ENCODE measurements at places on chromosomes 3 and 15. TPM values are rescaled to one million over a fixed set of nuclear protein-coding genes. Genes with fewer than 3 reads are reported as not detected.

DNA sequence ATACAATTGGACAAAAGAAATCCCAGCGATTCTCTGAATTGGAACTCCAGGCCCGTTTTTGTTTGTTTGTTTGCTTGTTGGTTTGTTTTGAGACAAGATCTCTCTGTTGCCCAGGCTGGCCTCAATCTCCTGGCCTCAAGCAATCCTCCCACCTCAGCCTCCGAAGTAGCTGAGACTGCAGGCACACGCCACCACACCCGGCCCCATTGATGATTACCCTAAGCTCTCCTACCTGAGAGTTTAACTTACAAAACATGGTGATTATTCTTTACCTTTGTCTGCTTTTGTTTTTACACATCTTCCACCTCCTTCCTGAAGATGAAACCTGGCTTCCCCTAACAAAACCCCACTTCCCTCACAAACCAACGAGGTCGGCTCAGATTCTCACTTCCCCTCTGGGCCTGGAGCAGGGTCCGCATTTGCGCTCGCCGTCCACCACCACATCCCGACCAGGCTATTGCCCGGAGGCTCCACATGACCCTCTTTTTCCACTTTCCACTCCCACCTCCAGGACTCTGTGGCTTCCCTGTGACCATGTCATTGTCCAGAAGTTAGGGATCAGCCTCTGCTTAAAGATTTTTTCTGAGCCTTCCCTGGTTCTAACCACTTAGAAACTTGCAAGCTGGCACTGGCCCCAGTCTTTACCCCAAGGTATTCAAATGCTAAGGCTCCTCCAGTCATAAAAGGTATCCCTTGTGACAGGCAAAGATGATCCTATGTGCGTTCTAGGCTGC is 14.8 kb downstream of the KLHL6 start:
- H3K4me1 ChIP-seq, result peaks cover 19% of the 10 kb centered on the region
- no peaks in the 10 kb centered on the region for H3K36me3 ChIP-seq
- H3K4me3 ChIP-seq, result no peak overlapping the region
- peaks cover 16% of the 10 kb centered on the region for H3K27me3 ChIP-seq

GRCh38 chr15:42891569-42891968 is 29.0 kb downstream of the TTBK2 start:
- peak overlapping the region; percentile 35 for H3K4me3 ChIP-seq
- no peak for DNase-seq
- peaks cover 1% of the 10 kb centered on the region for H3K27me3 ChIP-seq
- H3K4me1 ChIP-seq, result peaks cover 11% of the 10 kb centered on the region
- H3K27ac ChIP-seq, result peak overlapping the region; percentile 76

GRCh38 chr3:10602769-10603768 is 97.7 kb upstream of the ATP2B2 start:
- no peaks in the 10 kb centered on the region for H3K36me3 ChIP-seq
- H3K27me3 ChIP-seq, result peaks cover 23% of the 10 kb centered on the region
- no peaks in the 10 kb centered on the region for H3K4me1 ChIP-seq
- H3K4me3 ChIP-seq, result no peak overlapping the region

- no peak overlapping the region for H3K4me3 ChIP-seq
- H3K36me3 ChIP-seq, result peaks cover 24% of the 10 kb centered on the region
- H3K27me3 ChIP-seq, result no peaks in the 10 kb centered on the region
These were observed 3.3 kb downstream of the MRPS11 start for GRCh38 chr15:88470625-88471372.

GRCh38 chr15:40439960-40440742 is 602 bp upstream of the BAHD1 start:
- peak overlapping the region; percentile 91 for H3K4me3 ChIP-seq
- H3K36me3 ChIP-seq, result no peaks in the 10 kb centered on the region
- peaks cover 39% of the 10 kb centered on the region for H3K4me1 ChIP-seq
- peak overlapping the region; percentile 75 for H3K27ac ChIP-seq
- peaks cover 39% of the 10 kb centered on the region for H3K27me3 ChIP-seq

- H3K27me3 ChIP-seq, result no peaks in the 10 kb centered on the region
- H3K27ac ChIP-seq, result no peak overlapping the region
- DNase-seq, result no peak
- H3K4me3 ChIP-seq, result no peak overlapping the region
- H3K4me1 ChIP-seq, result no peaks in the 10 kb centered on the region
These were observed 149.9 kb downstream of the ARPP21 start for GRCh38 chr3:35789042-35789831.

Gene TTC21A
- total RNA-seq, result 2.6 TPM

DNA sequence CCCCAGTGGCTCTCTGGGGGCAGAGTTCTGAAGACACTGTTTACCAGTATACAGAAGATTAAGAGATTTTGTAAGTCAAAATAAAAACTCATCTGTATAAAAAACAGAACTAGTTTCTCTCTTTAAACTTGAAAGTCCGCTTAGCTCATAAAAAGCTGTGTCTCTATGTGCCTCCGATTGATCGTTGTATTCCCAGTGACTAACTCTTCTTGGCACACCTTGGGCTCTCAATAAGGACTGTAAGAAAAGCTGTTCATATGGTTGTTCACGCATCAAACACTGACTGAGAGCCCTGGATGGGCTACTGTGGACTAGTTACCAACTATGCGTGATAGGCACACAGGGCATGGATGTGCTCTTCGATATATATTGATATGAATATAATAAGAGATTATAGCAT is 107.9 kb downstream of the P3H2 start:
- peaks cover 5% of the 10 kb centered on the region for H3K36me3 ChIP-seq
- peak overlapping the region; percentile 62 for H3K4me3 ChIP-seq
- peaks cover 64% of the 10 kb centered on the region for H3K4me1 ChIP-seq

Gene OR5K2
- total RNA-seq, result not detected

Gene UROC1
- not detected for total RNA-seq

Gene LMLN
- total RNA-seq, result 5.6 TPM

GRCh38 chr3:166688665-166689064 is 691.4 kb downstream of the ZBBX start:
- no peaks in the 10 kb centered on the region for H3K36me3 ChIP-seq
- H3K4me3 ChIP-seq, result no peak overlapping the region
- no peak overlapping the region for H3K27ac ChIP-seq
- no peaks in the 10 kb centered on the region for H3K4me1 ChIP-seq
- no peaks in the 10 kb centered on the region for H3K27me3 ChIP-seq

DNA sequence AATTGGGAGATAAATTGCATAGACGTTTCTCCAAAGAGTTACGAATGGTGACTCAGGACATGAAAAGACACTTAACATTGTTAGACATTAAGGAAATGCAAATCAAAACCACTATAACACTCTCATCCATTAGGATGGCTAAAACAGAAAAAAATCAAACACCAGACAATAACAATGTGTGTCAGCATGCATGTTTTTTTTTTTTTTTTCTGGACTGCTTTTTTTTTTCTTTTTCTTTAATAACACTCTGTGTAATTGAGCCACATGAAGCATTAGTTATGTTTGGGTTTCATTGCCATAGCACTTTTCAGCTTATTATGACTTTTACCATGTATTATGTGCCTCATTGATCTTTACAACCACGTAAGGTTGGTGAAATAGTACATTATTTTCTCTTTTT is 95.0 kb downstream of the NFKBIZ start:
- H3K4me3 ChIP-seq, result no peak overlapping the region
- DNase-seq, result no peak

DNA sequence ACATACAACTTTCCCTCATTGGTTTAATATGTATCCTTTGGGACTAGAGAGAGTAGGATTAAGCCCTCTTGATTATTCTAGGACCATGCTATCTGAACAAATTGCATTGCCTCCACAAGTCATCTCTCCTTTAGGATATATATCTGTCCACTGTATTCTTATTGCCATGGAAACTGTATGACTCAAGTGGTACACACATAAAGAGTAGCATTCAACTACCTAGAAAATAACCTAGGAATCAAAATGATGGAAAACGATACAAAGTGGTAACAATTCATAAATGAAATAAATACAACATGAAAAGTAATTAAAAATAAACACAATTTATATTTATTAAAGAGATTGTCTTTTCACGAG is 212.1 kb upstream of the P2RY1 start:
- H3K4me3 ChIP-seq, result no peak overlapping the region
- no peak overlapping the region for H3K27ac ChIP-seq
- no peak for DNase-seq
- peaks cover 7% of the 10 kb centered on the region for H3K4me1 ChIP-seq

- no peak overlapping the region for H3K27ac ChIP-seq
- H3K27me3 ChIP-seq, result no peaks in the 10 kb centered on the region
- DNase-seq, result no peak
These were observed 41.7 kb upstream of the ADAMTSL3 start for GRCh38 chr15:83612226-83612625.

Gene MYO1E
- total RNA-seq, result 130 TPM

Gene RARRES1
- total RNA-seq, result 0.24 TPM

DNA sequence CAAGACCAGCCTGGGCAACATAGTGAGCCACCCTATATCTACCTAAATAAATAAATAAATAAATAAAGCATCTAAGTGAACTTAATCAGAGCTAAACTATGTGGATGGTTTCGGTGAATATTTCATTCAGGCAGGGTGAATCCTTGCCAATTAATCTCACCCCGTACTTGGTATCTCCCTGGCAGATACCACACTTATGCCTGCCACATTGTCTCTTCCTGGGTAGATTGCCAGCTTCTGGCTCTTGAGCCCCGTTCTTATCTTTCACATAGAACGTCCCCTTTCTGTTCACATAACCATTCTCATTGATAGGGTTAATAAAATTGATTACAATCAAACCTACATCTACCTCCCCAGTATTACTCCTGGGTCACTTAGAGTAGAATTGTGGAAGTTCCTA is 7.0 kb downstream of the SNAP23 start:
- no peak overlapping the region for H3K4me3 ChIP-seq
- no peaks in the 10 kb centered on the region for H3K36me3 ChIP-seq
- peaks cover 1% of the 10 kb centered on the region for H3K27me3 ChIP-seq
- H3K27ac ChIP-seq, result no peak overlapping the region
- DNase-seq, result no peak
- H3K4me1 ChIP-seq, result peaks cover 37% of the 10 kb centered on the region

Gene PLSCR2
- total RNA-seq, result not detected

DNA sequence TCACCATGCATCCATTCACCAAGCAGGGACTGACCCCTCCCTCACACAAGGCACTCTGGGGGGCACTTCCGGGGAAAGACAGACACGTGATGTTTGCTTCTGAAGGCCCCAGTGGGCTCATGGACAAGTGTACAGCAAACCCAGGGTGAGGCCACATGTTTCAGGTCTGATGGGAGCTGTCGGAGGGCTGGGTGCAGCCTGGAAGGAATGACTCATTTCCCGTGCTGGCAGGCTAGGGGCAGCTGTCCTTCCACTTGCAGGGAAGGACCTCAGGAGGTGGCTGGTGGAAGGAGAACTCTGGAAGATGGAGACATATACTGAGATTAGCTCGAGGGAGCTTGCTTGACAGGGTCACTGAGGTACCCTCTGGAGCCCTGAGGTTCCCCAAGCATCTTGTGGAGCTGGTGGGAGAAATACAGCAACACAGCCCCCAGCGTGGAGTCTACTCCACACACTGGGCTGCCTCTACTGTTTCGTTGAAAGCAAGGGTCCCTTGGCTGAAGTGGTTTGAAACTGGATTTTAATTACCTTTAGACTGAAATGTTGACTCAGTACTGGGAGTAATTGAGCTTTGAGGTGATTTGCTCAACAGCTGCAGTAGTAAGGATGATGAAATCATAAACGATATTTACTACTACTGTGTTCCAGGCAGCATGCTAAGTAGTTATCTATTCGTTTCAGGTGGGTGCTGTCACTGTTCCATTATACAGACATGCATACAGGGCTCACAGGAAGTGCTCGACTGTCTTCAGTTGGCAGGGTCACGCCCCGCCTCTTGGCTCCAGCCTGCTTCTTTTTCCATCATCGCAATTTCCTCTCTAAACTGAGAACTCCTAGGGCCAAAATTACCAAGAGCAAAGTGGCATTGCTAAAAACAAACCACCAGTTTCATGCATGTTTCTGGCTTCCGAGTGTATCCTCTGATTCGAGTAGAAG is 230.4 kb downstream of the ADAMTS17 start:
- H3K27ac ChIP-seq, result peak overlapping the region; percentile 67
- peak; percentile 4 for DNase-seq
- peaks cover 13% of the 10 kb centered on the region for H3K27me3 ChIP-seq
- H3K4me3 ChIP-seq, result no peak overlapping the region
- H3K36me3 ChIP-seq, result no peaks in the 10 kb centered on the region

GRCh38 chr15:73004462-73004861 is 47.8 kb upstream of the NEO1 start:
- H3K27me3 ChIP-seq, result peaks cover 2% of the 10 kb centered on the region
- peaks cover 16% of the 10 kb centered on the region for H3K4me1 ChIP-seq
- H3K27ac ChIP-seq, result no peak overlapping the region
- H3K36me3 ChIP-seq, result no peaks in the 10 kb centered on the region

DNA sequence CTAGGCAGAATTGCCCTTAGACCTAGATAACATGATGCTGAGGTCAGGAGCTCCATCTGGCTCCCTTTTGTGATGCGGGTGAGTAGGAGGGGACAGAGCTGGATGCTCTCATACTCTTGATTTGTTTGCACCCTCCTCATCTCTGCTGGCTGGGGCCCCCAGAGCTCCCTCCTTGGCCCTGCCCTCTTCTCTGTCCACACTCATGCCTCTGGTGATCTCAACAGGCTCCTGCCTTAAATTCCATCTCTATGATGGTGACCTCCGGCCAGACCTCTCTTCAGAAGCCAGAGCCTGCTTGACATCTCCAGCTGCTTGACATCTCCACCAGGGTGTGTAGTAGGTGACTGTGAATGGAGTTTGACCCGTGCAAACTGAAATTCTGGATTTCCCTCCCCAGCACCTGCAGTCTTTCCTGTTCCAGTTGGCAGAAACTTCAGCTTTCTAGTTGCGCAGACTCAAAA is 4.3 kb upstream of the FGD5 start:
- no peaks in the 10 kb centered on the region for H3K4me1 ChIP-seq
- H3K36me3 ChIP-seq, result no peaks in the 10 kb centered on the region
- H3K27me3 ChIP-seq, result peaks cover 45% of the 10 kb centered on the region

DNA sequence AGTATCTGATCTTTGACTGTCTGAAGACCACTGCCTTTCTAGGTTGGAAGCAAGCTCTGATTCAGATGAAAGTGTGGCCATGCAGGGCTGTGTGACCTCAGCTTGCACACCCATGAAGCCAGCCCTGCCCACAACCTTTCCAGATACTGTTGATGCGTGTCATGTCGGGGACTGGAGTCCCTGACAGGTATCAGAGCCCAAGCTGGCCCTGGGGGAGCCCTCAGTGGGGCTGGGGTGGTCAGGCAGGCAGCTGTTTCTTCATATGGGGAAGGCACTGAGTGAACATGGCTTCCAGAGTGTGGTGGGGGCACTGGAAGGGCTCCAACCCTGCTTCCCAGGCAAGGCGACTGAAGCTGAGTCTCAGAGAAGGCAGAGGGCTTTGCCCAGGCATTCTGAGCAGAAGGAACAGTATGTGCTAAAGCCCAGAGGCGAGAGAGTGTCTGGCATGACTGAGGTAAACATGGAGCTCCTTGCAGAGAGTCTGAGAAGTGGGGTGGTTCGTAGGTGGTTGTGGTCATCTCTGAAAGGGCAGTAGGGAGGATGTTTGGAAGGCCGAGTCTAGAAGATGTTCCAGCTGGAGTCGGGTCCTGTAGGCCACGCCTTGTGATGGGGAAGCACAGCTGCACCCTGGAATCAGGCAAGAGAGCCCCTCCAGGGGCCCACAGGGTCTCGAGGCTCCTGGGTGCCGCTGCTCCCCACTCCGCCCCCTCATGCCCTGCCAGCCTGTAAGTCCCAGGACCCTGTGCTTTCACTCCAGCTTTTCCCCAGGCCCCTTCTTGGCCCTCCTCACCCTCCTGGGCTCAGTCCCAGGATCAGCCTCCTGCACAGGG is 122.2 kb downstream of the EEFSEC start:
- DNase-seq, result no peak
- H3K4me3 ChIP-seq, result no peak overlapping the region
- H3K27me3 ChIP-seq, result no peaks in the 10 kb centered on the region
- H3K4me1 ChIP-seq, result peaks cover 56% of the 10 kb centered on the region

Gene TJP1
- 68.0 TPM for total RNA-seq

Gene C3orf22
- total RNA-seq, result not detected

GRCh38 chr15:99755692-99756409 is 22.6 kb upstream of the LYSMD4 start:
- peak; percentile 68 for DNase-seq
- no peaks in the 10 kb centered on the region for H3K36me3 ChIP-seq
- H3K4me3 ChIP-seq, result no peak overlapping the region
- no peak overlapping the region for H3K27ac ChIP-seq
- peaks cover 9% of the 10 kb centered on the region for H3K27me3 ChIP-seq

Gene TMEM207
- total RNA-seq, result not detected
